GM04504 (cell line): ENCODE measurements at places on chromosomes 6 and 20.

- DNase-seq = no peak
Observed at GRCh38 chr6:6972456-6972855, 135.3 kb upstream of the RREB1 start.

DNA sequence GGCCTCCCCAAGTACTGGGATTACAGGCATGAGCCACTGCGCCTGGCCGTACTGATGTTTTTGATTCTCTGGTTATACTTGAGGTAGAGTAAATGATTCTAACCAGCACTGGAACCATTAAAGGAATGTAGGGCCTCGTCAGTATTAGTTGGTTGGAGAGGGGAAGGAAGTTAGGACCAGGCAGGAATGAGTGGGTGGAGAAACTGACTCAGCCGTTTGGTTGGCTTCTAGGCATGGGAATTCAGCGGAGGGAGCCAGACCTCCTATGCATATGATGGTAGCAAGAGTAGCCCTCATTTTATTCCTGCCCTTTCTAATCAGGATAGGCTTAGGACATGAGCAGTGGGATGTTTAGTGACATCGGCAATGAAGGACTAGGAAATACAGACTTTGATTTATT is 19.0 kb upstream of the SERINC3 start:
- DNase-seq = no peak

- DNase-seq = no peak
Observed at GRCh38 chr6:11752360-11752759, 26.2 kb downstream of the ADTRP start.

DNA sequence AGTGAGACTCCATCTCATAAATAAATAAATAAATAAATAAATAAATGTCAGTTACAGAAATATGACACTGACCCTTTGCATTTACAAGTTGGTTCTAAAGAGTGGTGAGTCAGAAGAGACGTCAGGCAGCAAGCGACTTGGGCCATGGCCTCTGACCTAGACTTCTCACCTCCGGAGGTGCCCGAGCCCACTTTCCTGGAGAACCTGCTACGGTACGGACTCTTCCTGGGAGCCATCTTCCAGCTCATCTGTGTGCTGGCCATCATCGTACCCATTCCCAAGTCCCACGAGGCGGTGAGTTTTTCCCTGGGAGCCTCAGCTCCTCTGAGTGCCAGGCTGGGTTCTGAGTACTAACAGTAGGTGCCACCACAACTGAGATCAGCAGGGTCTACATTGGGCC is 11.7 kb downstream of the MANBAL start:
- no peak for DNase-seq

DNA sequence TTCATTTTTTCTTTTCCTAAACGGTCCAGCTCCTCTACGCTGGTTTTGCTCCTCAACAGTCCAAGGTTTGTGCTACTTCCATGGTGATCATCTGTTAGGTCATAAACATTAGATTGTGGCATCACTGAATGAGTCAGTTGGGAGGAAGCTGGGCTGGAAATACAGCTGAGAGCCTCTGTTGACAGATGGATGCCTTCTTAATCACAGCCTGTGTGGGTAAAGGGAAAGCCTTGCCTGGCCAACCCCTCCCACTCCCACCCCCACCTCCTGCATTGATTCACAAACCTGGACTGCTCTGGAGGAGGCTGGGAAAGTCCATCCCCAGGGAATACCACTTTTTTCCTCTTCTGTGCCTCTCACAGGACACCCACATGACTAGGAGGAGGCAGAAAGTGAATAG is 180.6 kb upstream of the CCN2 start:
- DNase-seq = peak; percentile 100

DNA sequence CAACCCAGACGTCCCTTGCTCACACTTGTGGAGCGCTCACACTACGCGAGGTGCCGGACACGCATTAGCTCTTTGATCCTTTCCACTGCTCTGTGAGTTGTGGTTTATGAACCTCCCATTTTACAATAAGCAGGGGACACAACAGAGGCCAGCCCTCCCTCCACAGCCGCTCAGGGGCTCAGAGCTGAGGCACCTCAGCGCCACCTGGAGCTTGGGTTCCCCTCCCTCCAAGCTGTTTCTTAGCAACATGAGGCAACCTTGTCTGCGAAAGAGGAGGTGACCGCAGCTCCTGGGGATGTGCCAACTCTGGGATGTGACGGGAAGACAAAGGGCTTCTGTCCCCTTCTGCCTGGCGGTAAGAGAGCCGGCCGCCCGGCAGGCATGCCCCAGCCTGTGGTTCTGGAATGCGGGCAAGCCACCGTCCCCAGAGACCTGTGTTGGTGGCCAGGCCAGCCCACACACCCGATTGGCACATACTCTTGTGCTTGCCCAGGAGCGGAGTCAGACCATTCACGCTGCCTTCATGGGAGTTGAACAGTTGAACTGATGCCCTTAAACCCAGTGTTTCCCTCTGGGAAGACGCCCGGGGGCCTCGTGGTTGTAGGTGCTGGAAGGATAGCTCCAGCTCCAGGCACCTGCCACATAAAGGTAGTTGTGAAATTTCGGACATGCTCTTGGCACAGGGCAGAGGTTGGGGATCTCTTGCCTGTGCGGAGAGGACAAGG is 44.5 kb downstream of the RBM38 start:
- no peak for DNase-seq

DNA sequence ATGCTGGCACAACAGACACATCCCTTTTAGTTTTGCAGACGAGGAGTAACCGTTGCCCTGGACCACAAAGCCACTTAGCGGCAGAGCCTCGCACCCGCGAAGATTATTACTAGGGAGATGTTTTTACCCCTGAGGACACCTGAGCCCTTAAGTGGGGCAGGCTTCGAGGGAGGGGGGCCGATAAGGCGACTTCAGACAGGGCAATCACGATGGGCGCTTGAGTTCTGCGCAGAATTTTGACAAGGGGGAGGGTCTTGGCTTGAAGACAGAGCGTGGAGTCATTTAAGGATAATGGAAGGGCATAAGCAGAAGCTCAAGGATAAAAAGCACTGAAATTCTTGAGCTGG is 650 bp upstream of the TTK start:
- no peak for DNase-seq

- DNase-seq = no peak
Observed at GRCh38 chr6:44072452-44072958, 54.7 kb downstream of the MRPL14 start.

DNA sequence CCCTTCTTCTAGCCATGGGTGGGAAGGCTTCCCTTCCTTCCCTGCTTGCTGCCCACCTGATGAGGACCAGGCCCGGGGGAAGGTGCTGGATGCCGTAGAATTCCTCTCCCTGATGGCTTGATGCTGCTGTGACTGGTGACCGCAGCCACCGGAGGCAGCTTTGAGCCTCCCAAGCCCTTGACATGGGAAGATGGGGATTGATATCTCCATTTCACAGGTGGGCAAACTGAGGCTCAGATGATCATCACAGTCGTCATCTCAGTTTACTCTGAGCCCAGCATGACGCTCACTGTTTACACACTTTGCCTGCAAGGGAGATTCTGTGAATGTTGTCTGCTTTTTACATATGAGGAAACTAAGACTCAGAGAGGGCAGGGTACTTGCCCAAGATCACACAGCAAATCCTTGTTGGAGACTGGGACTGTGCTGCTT is 43.9 kb downstream of the SRC start:
- no peak for DNase-seq
